ENCODE measurements at places on chromosomes 6 and 20. TPM values are rescaled to one million over a fixed set of nuclear protein-coding genes. Genes with fewer than 3 reads are reported as not detected.

The CRISP3 gene
- total RNA-seq = not detected

The MAS1 gene
- total RNA-seq = not detected

The KCNK5 gene
- total RNA-seq = 1.2 TPM

The E2F1 gene
- 30.6 TPM for total RNA-seq

The PRKN gene
- total RNA-seq = not detected

The DEF6 gene
- not detected for total RNA-seq

The DEFB124 gene
- total RNA-seq = not detected

The KCNK15 gene
- 0.79 TPM for total RNA-seq

The MEI4 gene
- total RNA-seq = not detected

The CST7 gene
- total RNA-seq = not detected

The CNKSR3 gene
- total RNA-seq = 6.5 TPM

The CCND3 gene
- 123 TPM for total RNA-seq

The CLDN20 gene
- total RNA-seq = not detected

The SIRPB1 gene
- total RNA-seq = 0.29 TPM

The VNN1 gene
- 0.15 TPM for total RNA-seq

The CYP21A2 gene
- total RNA-seq = not detected

The OR2H1 gene
- not detected for total RNA-seq

The EPHA7 gene
- 0.05 TPM for total RNA-seq

The GSS gene
- total RNA-seq = 58.4 TPM

The HSPA12B gene
- total RNA-seq = 0.25 TPM

The KHDC1 gene
- 4.0 TPM for total RNA-seq

Measured in A549 treated with Mapracorat at 1 μM for 4 hours (cell line).